Natural killer cell treated with Interleukin-12 subunit alpha and Interleukin-12 subunit beta and Interleukin-15 and Interleukin-18, amount 100 ng/mL, for 72 hours (primary cell): ENCODE measurements at places on chromosomes 2 and 18.

DNA sequence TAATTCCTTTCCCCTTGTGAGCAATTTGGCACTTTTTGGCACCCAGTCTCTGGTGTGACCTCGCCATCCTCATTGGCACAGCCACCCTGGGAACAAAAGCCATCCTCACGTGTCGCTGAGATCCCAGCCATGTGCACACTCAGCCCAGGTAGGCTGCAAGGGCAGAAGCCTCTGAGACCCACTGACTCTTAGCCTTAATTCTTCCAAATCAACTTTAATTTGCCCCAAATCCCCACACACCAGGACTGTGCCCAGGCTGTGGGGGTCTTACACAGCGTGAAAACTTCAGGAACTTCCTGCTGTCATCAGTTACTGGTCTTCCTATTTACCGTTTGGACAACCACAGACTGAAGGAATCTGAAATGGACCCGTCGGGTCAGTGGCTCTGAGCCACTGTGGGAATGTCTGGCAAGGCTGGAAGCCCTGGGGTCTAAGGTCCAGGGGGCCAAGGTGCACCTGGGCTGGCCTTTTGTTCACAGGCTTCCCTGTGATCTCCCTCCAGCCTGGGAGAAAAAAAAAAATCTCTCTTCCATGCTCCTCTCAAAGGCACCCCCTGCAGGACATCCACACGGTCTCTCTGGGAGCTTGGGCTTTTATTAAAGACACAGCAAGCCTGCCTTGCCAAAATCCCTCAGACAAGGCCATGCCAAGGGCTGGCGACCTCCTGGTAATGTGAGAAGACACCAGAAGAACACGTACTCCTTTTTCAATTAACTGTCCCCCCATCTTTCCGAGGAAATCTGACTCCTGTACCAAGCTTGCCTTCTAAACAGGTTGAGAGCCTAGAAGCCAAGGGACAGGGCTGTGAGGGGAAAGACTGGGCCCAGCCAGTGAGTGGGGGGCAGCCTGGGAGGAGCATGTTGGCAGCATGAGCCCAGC is 42.1 kb upstream of the LAPTM4A start:
- H3K36me3 ChIP-seq, result no peaks in the 10 kb centered on the region
- no peak overlapping the region for H3K4me3 ChIP-seq
- peaks cover 10% of the 10 kb centered on the region for H3K27me3 ChIP-seq
- H3K27ac ChIP-seq, result no peak overlapping the region
- no peak for DNase-seq

- no peak overlapping the region for H3K4me3 ChIP-seq
- peak overlapping the region; percentile 18 for H3K27ac ChIP-seq
- DNase-seq, result no peak
- no peaks in the 10 kb centered on the region for H3K27me3 ChIP-seq
These were observed 14.9 kb downstream of the TRMT61B start for GRCh38 chr2:28855193-28855592.

GRCh38 chr2:20194097-20195015 is 30.6 kb downstream of the SDC1 start:
- H3K27me3 ChIP-seq, result peaks cover 5% of the 10 kb centered on the region
- H3K27ac ChIP-seq, result no peak overlapping the region
- no peak for DNase-seq
- no peak overlapping the region for H3K4me3 ChIP-seq
- no peaks in the 10 kb centered on the region for H3K4me1 ChIP-seq
- no peaks in the 10 kb centered on the region for H3K36me3 ChIP-seq

GRCh38 chr18:32707586-32707985 is 65.2 kb downstream of the KLHL14 start:
- DNase-seq, result no peak
- no peaks in the 10 kb centered on the region for H3K27me3 ChIP-seq
- no peaks in the 10 kb centered on the region for H3K4me1 ChIP-seq
- H3K36me3 ChIP-seq, result no peaks in the 10 kb centered on the region

- H3K27ac ChIP-seq, result no peak overlapping the region
- H3K4me1 ChIP-seq, result no peaks in the 10 kb centered on the region
- DNase-seq, result no peak
- peaks cover 7% of the 10 kb centered on the region for H3K27me3 ChIP-seq
- no peak overlapping the region for H3K4me3 ChIP-seq
These were observed 4.5 kb upstream of the RND3 start for GRCh38 chr2:150491943-150492342.

GRCh38 chr2:134866498-134867099 is 28.2 kb downstream of the ACMSD start:
- no peaks in the 10 kb centered on the region for H3K27me3 ChIP-seq
- no peak overlapping the region for H3K4me3 ChIP-seq
- H3K4me1 ChIP-seq, result no peaks in the 10 kb centered on the region
- no peak overlapping the region for H3K27ac ChIP-seq

- no peaks in the 10 kb centered on the region for H3K36me3 ChIP-seq
- H3K4me1 ChIP-seq, result no peaks in the 10 kb centered on the region
- H3K27ac ChIP-seq, result no peak overlapping the region
- no peak overlapping the region for H3K4me3 ChIP-seq
- DNase-seq, result no peak
These were observed 38.1 kb downstream of the SCN2A start for GRCh38 chr2:165277295-165277694.

- H3K27me3 ChIP-seq, result no peaks in the 10 kb centered on the region
- peaks cover 68% of the 10 kb centered on the region for H3K4me1 ChIP-seq
- H3K27ac ChIP-seq, result peak overlapping the region; percentile 88
- H3K4me3 ChIP-seq, result peak overlapping the region; percentile 79
These were observed 31.4 kb upstream of the CD226 start for GRCh38 chr18:69978732-69979715.

- no peaks in the 10 kb centered on the region for H3K36me3 ChIP-seq
- H3K4me1 ChIP-seq, result no peaks in the 10 kb centered on the region
- H3K27ac ChIP-seq, result no peak overlapping the region
- peaks cover 26% of the 10 kb centered on the region for H3K27me3 ChIP-seq
- no peak overlapping the region for H3K4me3 ChIP-seq
- DNase-seq, result no peak
These were observed 5.8 kb downstream of the TWIST2 start for GRCh38 chr2:238853721-238854120.

DNA sequence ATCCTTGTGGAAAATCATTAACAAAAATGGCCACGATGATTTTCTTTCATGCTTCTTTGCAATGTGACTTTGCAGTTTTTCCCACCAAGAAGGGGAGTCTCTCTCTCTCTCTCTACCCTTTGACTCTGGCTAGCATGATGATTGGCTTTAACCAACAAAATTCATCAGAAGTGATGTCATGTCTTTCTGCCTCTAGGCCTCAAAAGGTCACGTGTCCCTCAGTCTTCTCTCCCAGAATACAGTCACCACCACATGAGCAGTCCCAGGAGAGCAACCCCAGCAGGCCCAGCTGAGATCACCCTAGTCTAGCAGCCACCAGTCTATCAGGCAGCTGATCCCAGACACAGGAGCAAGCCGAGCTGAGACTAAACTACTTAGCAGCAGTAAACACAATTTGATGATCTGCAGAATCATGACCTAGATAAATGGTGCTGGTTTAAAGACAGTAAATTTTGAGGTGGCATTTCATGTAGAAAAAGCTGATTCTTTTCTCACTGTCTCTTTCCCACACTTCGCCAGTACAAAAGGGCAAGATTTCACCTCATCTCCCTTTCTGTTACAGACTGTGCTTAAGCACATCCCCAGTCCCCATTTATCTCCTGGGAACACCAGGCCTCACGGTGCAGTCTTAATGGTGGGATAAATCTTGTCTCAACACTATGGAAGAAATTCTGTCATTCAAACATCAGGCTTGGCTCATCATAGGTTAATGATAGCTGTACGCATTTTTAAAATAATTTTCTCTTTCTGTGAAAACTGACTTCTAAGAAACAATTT is 132.7 kb downstream of the SCG2 start:
- no peaks in the 10 kb centered on the region for H3K27me3 ChIP-seq
- H3K4me3 ChIP-seq, result no peak overlapping the region
- no peaks in the 10 kb centered on the region for H3K4me1 ChIP-seq

DNA sequence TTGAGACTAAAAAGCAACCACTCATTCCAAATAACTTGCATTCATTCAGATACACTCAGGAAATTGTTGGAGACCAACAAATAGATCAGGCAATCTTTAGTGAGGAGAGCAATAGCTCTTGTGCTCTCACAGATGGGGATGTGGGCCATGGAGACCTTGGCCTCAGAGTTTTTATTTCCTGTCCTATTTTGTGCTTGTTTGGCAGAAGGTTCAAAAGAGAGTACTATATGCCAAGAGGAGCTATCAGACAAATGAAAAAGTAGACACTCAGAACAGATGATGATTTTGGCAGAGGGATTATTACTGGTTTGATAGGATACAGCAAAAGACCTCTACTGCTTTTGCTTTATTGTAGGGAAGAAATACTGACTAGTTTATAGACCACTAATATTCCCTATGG is 230.2 kb downstream of the KCNE4 start:
- H3K36me3 ChIP-seq, result no peaks in the 10 kb centered on the region
- no peaks in the 10 kb centered on the region for H3K4me1 ChIP-seq
- no peak overlapping the region for H3K4me3 ChIP-seq
- no peak for DNase-seq

DNA sequence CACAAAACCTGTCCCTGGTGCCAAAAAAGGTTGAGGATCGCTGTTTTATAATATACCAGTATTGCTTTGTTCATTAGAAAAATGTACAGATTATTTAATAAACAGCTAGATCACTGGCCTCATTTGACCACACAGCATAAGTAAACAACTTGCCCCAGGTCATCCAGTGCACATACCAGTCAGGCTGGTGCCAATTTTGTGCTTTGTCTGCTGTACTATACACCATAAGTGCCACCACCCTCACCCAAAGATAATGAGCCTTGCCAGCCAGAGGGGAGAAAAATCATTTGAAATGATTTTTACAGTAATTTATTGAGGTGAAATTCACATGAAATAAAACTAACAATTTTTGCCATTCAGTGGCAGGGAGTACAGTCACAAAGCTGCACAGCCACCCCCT is 202.2 kb upstream of the TWIST2 start:
- no peak overlapping the region for H3K4me3 ChIP-seq
- H3K36me3 ChIP-seq, result no peaks in the 10 kb centered on the region
- no peak for DNase-seq
- no peaks in the 10 kb centered on the region for H3K4me1 ChIP-seq
- H3K27me3 ChIP-seq, result peaks cover 8% of the 10 kb centered on the region

DNA sequence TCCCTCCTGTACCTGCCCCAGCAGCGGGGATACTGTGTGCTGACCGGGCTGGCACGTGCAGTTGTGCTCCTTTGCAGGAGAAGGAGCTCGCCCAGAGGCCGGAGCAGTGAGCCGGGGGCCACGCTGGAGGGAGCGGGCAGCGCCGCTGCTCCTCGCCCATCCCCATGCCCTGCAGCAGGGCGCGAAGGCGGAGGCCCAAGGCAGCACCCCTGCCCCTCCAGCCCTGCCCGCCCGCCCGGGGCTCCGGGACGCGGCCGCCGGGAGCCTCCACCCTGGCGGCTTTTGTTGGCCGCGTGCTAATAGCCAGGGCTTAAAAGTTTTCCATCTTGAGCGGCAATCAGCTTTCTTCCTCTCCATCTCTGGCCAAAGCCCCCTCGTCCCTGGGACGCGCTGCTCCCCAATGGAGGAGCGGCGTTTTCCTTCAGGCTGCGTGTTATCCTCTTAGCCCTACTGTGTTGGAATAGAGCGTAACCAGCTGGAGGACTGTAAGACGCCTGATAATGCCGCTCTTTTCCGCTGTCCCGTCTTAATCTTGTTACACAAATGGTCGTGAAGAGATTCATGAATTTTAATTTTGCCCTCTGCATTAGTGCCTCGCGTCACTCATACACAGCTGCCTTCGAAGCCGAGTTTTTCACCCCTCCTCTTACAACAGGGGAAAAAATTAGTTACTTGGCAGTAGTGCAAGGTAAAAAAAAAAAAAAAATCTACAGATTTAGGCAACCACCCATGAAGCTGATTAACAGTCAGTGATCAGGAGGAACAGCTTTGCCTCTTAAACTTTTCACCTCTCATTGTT is 172.9 kb upstream of the SIX3 start:
- H3K4me1 ChIP-seq, result no peaks in the 10 kb centered on the region
- peaks cover 30% of the 10 kb centered on the region for H3K27me3 ChIP-seq
- H3K36me3 ChIP-seq, result no peaks in the 10 kb centered on the region
- H3K4me3 ChIP-seq, result no peak overlapping the region
- H3K27ac ChIP-seq, result no peak overlapping the region

DNA sequence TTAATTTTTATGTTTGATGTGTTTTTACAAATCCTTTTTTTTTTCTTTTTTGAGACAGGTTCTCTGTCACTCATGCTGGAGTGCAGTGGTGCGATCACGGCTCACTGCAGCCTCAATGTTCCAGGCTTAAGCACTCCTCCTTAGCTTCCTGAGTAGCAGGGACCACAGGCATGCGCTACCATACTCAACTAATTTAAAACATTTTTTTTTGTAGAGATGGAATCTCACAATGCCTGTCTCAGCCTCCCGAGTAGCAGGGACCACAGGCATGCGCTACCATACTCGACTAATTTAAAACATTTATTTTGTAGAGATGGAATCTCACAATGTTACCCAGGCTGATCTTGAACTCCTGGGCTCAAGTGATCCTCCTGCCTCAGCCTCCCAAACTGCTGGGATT is 3.2 kb downstream of the NOTO start:
- H3K27ac ChIP-seq, result no peak overlapping the region
- peaks cover 30% of the 10 kb centered on the region for H3K27me3 ChIP-seq
- no peak overlapping the region for H3K4me3 ChIP-seq
- H3K36me3 ChIP-seq, result no peaks in the 10 kb centered on the region

DNA sequence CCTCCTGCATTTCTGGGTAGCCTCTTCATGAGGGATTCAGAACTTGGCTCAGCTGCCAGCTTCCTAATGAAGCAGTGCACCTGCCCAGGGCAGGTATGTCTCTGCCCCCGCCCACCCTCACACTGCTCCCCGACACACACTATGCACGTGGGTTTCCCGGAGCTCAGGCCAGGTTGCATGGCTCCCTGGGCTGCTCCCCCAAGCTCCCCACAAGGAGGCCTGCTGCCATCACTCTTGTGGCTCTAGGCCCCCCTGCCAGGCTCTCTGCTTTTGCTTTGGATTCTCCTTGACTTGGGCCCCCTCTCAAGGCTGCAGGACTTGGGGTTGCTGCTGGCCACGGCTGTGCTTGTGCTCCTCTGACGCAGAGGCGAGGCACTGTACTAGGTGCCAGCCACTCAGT is 43.6 kb downstream of the ADD2 start:
- DNase-seq, result no peak
- H3K27me3 ChIP-seq, result no peaks in the 10 kb centered on the region
- H3K27ac ChIP-seq, result no peak overlapping the region
- no peaks in the 10 kb centered on the region for H3K36me3 ChIP-seq

DNA sequence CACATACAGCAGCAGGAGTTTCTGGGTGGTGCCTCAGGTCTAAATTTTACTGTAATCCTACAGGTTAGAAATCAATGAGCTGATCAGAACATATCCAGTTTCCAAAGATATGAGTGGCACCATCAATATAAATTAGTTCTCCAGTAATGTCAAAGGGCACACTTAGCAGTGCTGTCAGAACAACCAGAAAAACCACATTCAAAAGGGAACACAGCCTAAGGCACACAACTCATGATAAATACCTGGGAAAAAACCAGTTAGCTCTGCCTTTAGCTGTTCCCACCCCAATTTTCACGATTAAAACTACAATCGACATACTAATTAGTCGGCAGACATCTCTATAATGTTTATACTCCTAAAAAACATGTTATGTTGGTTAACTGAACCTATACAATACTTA is 31.5 kb downstream of the ATP8B1 start:
- DNase-seq, result no peak
- H3K27ac ChIP-seq, result no peak overlapping the region
- H3K36me3 ChIP-seq, result no peaks in the 10 kb centered on the region
- no peaks in the 10 kb centered on the region for H3K27me3 ChIP-seq
- peaks cover 7% of the 10 kb centered on the region for H3K4me1 ChIP-seq

GRCh38 chr2:70356941-70357683 is 55.2 kb upstream of the FAM136A start:
- no peak overlapping the region for H3K4me3 ChIP-seq
- no peaks in the 10 kb centered on the region for H3K36me3 ChIP-seq
- H3K27me3 ChIP-seq, result peaks cover 39% of the 10 kb centered on the region
- no peak overlapping the region for H3K27ac ChIP-seq
- DNase-seq, result no peak

- H3K4me1 ChIP-seq, result peaks cover 7% of the 10 kb centered on the region
- H3K27me3 ChIP-seq, result peaks cover 3% of the 10 kb centered on the region
- H3K36me3 ChIP-seq, result no peaks in the 10 kb centered on the region
These were observed 113.5 kb downstream of the RTN4 start for GRCh38 chr2:54936766-54937165.
